ENCODE measurements at places on chromosomes 3 and 15.
A peak's percentile ranks its signal among the peaks of the same experiment; 100 is the strongest.

GRCh38 chr3:45560281-45560971 is 34.1 kb upstream of the LIMD1 start:
- H3K4me3 ChIP-seq, result no peak overlapping the region
- H3K27ac ChIP-seq, result peak overlapping the region; percentile 10
- peaks cover 9% of the 10 kb centered on the region for H3K36me3 ChIP-seq
- no peaks in the 10 kb centered on the region for H3K27me3 ChIP-seq
- H3K4me1 ChIP-seq, result peaks cover 29% of the 10 kb centered on the region
- DNase-seq, result no peak

- DNase-seq, result no peak
- H3K27ac ChIP-seq, result no peak overlapping the region
- no peaks in the 10 kb centered on the region for H3K27me3 ChIP-seq
Measured at GRCh38 chr3:104530934-104531333, 835.8 kb upstream of the ALCAM start.

DNA sequence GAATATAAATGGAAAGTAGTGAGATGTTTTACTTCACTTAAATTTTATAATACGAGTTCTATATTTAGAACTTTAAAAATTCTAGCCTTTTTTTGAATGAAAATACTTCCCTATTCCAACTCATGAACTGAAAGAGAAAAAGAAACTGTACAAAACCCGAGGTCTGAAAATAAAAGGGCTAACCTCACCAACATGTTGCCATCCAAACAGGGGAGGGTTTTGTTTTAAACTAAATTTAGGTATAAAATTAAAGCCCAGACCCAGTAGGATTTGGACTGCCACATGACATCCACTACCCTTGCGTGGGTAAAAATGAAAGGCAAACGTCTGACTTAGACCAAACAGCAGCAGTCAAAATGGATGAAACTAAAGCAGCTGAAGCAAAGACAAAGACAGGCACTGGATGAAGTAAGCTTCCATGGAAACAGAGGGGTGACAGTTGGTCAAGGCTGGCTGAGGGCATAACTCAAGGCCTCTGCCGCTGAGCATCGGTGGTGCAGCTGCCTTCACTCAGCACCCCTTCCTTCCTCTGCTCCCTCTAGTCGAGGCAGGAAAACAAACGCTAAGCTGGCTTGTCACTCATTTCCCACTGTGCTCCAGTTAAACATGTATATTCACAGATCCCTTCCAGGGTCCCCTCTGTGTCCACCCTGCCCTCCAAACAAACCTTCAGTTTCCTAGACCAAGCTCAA is 58.1 kb downstream of the TM4SF4 start:
- peak overlapping the region; percentile 70 for H3K4me3 ChIP-seq
- H3K36me3 ChIP-seq, result no peaks in the 10 kb centered on the region
- no peaks in the 10 kb centered on the region for H3K27me3 ChIP-seq
- DNase-seq, result no peak
- H3K27ac ChIP-seq, result peak overlapping the region; percentile 69

GRCh38 chr15:77287385-77287784 is 132.5 kb downstream of the PEAK1 start:
- peaks cover 5% of the 10 kb centered on the region for H3K4me1 ChIP-seq
- no peak for DNase-seq
- H3K27ac ChIP-seq, result no peak overlapping the region
- H3K36me3 ChIP-seq, result peaks cover 14% of the 10 kb centered on the region

DNA sequence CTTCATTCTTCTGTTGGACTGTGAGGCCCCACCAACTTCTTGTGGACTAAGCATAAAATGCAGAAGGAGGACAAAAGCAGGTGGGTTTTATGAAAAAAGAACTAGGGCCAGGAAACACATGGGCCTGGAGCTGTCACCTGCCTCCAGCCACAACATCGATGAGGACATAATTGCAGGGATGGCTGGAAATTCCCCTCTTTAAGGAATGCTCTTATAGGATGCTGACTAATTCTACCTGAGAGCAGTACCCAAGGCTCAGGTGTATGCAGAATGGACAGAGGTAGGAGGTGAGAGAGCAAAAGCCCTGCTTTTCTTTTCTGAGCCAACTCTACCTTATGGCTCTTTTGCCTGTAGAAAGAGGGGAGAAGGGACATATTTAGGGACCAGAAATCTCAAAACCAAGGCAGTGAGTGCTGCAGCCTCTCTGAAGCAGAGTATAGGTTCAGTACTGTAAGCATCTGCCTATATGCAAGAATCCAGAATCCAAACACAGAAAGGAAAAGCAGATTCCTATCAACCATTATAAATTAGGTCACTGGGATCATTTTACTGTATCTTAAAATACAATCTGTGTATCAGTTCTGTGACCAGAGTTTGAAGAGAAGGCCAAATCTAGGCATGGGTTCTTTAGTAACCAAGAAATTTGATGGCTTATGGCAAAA is 205.3 kb upstream of the WNT5A start:
- H3K4me1 ChIP-seq, result no peaks in the 10 kb centered on the region
- no peaks in the 10 kb centered on the region for H3K36me3 ChIP-seq
- H3K27me3 ChIP-seq, result no peaks in the 10 kb centered on the region
- no peak overlapping the region for H3K4me3 ChIP-seq
- H3K27ac ChIP-seq, result no peak overlapping the region
- DNase-seq, result no peak

DNA sequence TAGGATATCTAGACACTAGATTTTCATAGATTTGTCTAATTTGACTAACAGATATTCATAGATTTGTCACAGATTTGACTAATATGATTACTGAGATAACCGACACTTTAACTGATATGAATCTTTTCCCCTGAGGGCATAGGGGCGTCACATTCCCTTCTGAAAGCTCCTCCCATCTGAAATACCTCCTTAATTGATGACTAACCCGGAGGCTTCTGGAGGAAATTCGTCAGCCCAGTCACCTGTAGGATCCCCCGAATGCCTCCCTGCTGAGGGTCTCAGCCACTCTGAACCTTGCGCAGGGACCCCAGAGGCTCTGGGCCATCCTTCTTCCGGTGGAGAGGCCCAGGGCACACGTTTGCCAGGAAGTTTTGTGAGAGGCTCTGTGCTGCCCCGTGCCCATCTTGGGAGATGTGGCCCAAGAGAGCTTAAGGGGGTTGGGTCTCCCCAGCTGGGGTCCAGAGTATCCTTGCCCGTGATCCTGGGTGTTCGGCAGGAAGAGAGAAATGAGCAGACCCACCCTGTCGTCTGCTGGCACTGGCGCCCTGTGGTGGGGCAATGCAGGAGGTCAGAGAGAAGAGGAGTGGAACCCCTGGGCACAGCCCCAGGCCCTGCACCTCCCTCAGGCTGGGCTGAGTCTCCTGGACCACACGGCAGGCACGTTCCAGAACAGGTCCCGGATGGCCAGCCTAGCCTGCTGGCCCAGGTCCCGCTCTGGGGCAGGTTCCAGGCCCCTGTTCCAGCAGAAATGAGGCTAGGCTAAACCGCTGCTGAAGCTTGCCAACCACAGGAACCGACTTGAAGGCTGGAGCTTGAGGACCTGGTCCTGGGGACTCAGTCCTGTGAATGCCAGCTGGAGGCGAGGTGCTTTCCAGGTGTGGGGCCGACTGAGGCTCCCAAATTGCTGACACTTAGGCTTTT is 1.7 kb downstream of the PLA2G4D start:
- H3K27ac ChIP-seq, result no peak overlapping the region
- no peaks in the 10 kb centered on the region for H3K4me1 ChIP-seq
- DNase-seq, result no peak
- no peak overlapping the region for H3K4me3 ChIP-seq
- no peaks in the 10 kb centered on the region for H3K36me3 ChIP-seq
- H3K27me3 ChIP-seq, result peaks cover 20% of the 10 kb centered on the region

DNA sequence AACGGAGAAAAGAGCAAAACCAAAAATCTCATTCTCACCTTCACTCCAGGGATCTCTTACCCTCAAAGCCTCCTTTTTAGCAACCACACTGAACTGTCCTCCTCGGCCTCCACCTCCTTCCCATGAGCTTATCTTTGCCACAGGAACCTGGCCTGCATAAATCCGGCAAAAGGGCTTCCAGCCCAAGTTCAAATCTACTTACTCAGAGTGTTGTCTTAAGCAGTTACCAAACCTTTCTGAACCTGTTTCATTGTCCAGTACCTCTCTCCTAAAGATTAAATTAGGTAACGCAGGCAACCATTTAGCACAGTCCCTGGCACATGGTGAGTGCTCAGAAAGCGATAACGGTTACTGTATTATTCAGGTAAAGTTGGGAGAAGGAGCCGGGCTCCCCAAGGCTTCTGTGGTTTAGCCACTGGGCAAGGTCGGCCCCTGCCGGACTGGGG is 777 bp downstream of the CIB1 start:
- DNase-seq, result no peak
- no peaks in the 10 kb centered on the region for H3K27me3 ChIP-seq
- H3K27ac ChIP-seq, result peak overlapping the region; percentile 91
- peak overlapping the region; percentile 90 for H3K4me3 ChIP-seq
- peaks cover 44% of the 10 kb centered on the region for H3K4me1 ChIP-seq

GRCh38 chr3:74268753-74269152 is 345.7 kb downstream of the CNTN3 start:
- DNase-seq, result no peak
- H3K4me3 ChIP-seq, result no peak overlapping the region
- no peaks in the 10 kb centered on the region for H3K4me1 ChIP-seq

GRCh38 chr3:188261011-188261410 is 107.1 kb downstream of the LPP start:
- H3K27ac ChIP-seq, result no peak overlapping the region
- no peak overlapping the region for H3K4me3 ChIP-seq
- peaks cover 9% of the 10 kb centered on the region for H3K36me3 ChIP-seq

DNA sequence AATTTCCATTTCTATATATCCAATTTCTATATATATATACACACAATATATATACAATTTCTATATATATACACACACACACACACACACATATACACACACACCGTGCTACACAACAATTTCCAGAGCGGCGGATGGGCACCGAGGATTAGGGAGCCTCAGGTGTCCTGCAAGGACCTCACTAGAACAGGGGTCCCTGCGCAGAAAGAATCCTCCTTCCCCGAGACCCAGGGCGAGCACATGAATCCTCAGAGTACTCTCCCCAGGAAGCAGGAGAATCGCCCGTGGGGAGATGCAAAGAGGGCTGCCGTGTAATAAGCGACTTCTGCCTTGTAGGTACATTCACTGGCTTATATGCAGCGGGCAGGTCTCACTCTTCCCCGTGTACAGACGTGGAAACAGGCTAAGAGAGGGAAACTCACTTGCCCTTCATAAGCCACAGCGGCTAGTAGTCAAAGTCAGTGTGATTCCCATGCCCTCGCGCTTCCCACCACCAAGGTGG is 467 bp downstream of the PIF1 start:
- peaks cover 12% of the 10 kb centered on the region for H3K27me3 ChIP-seq
- peaks cover 10% of the 10 kb centered on the region for H3K36me3 ChIP-seq
- H3K4me3 ChIP-seq, result peak overlapping the region; percentile 77
- peak overlapping the region; percentile 65 for H3K27ac ChIP-seq
- H3K4me1 ChIP-seq, result peaks cover 38% of the 10 kb centered on the region

GRCh38 chr15:58167095-58167691 is 29.0 kb downstream of the AQP9 start:
- peaks cover 21% of the 10 kb centered on the region for H3K27me3 ChIP-seq
- H3K36me3 ChIP-seq, result no peaks in the 10 kb centered on the region
- no peak overlapping the region for H3K27ac ChIP-seq
- no peak overlapping the region for H3K4me3 ChIP-seq

DNA sequence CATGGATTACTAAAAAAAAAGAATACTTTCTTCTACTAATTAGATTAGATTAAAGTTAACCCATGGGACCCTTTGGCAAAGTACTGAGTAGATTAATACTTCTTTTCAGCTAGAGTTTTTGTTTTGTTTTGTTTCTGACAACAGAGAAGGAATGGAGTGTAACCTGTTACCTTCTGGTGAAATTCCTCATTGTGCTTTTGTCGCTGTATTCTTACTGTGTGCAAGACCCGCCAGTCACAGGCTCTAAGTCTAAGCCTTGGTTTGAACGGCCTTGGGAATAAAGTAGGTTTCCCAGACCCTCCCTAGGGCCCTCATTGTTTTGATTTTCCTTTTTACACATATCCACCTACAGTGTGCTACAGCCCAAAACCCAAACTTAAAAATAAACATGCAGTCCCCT is 171.1 kb upstream of the IL12A start:
- H3K27me3 ChIP-seq, result no peaks in the 10 kb centered on the region
- H3K4me3 ChIP-seq, result no peak overlapping the region
- peaks cover 11% of the 10 kb centered on the region for H3K4me1 ChIP-seq

GRCh38 chr3:112117841-112118571 is 15.0 kb downstream of the GCSAM start:
- H3K27me3 ChIP-seq, result no peaks in the 10 kb centered on the region
- peaks cover 71% of the 10 kb centered on the region for H3K4me1 ChIP-seq
- H3K27ac ChIP-seq, result peak overlapping the region; percentile 92
- H3K36me3 ChIP-seq, result peaks cover 7% of the 10 kb centered on the region
- peak overlapping the region; percentile 50 for H3K4me3 ChIP-seq

Measured in stimulated activated naive B cell treated with anti-CD40 and anti-IgM and Interleukin-4, amounts not matched to agents 10 μg/mL and 1 μg/mL and 100 μg/mL, for 72 hours (primary cell).